GM06990 (cell line): ENCODE measurements at places on chromosomes 11 and 22.

DNA sequence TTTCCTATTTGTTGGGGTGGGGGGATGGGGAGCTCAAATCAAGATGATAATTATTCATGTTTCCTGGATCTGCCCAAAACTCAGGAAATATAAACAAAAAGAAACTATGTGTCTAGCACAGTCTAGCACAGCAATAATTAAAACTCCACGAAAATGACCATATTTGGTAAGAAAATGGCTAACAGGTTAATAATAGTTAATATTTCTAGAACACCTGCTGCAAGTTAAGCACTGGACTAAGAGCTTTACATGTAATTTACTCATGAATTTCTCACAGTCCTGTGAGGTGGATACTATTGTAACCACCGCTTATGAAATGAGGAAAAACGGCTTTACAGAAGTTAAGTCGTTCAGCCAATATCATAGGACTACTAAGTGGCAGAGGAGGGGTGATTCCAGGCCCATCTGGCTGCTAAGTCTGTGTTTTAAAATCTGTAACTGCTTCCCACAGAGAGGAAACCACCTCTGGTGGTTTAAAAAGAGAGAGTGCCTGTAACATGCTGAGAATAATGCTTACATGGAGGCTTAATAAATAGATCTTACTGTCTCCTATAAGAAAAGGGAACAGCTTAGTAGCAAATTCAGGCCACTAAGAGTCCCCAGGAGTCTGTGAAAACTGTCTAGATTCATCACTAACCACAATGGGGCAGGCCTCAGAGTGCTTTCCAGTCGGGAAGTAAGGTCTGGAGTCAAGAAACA lies 11.0 kb upstream of the AMOTL1 start:
- no peak for DNase-seq

DNA sequence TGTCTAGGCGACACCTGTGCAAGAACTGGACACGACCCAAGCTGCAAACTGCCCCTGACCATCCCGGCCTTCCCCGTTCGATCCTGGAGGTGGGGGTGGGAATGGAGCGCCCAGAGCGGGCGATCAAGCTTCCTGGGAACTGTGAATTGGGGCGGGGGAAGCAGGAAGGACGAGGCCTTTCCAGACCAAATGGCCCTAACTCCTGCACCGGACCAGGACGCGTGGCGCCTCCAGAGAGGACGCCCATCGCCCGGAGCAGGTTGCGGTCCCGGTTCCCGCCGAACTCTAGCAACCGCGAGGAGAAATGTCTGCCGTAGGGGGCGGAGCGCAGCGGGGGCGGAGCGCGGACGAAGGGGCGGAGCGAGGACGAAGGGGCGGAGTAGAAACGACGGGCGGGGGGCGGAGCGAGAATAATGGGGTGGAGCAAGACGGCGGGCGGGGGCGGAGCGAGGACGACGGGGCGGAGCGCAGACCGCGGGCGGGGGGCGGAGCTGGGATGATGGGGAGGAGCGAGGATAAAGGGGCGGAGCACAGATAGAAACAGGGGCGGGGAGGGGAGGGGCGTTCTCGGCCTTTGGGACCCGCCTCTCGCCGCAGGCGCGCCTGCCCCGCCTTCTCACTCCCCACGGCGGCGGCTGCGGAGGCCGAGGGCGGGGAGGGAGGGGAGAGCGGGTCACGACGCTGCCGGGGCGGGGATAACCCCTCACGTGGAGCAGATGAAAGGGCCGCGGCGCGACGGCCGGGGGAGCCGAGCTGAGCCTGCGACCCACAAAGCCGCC lies at the start of gene ZNRF3:
Gene ZNRF3 (plus strand): TSS at position 695 of the 779 bp plus-strand sequence. CDS start 195 bp downstream, outside the sequence.
- peak; percentile 76 for DNase-seq

DNA sequence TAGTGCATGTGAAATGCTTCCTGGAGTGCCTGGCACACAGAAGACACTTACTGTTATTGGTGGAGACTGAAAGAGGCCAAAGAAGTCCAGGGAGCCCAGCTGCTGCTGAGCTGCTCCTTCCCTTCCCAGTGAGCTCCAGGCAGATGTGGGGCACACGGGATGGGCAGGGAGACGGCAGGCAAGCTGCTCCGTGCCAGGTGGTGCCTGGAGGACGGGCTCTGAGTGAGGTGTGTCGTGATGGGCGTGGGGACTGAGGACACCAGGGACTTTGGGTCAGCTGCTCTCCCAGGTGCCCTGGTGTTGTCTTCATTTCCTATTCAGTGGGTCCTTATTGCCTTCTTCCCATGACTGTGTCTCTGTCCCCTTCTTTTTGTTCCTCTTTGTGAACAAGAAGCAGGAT lies 19.5 kb downstream of the TAB1 start:
- DNase-seq = no peak

DNA sequence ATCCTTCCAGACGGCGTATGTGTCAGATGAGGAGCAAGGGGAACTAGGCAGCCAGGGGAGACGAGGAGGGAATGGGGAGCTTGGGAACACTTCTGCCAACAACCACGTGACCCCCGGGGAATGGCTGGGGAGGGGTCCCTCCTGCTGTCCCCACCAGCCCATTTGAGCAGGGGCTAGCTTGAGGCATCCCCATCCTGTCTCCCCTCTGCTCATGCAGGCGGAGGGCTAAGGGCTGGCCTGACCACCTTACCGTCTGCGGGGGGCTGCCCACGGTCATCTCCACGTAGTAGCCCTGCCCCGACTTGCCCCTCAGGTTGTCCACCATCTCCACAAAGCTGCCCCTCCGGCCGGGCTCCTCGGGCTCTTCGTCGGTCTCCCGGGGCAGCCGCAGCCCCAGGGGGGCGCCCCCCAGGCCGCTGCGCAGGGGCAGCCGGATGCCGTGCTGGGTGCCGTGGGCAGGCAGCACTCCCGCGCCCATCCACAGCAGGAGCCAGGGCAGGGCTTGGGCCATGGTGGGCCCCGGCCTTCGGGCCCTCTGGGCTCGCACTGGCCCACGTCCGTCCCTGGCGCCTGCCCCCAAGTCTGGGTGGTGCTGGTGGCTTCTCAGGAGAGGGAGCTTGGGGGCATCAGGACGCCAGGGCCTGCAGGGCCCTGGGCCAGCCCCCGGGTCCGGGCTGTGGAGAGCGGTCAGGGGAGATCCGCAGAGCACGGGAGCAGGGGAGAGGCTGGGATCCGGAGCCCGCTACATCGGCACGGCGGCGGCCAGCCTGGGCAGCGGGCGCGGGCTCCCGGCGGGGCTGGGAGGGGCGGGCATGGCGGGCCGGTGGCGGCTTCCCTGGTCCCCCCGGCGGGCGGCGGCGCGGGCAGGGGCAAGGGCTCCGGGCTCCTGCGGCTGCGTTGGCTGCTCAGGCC lies 515 bp downstream of the BACE1 start:
- no peak for DNase-seq

DNA sequence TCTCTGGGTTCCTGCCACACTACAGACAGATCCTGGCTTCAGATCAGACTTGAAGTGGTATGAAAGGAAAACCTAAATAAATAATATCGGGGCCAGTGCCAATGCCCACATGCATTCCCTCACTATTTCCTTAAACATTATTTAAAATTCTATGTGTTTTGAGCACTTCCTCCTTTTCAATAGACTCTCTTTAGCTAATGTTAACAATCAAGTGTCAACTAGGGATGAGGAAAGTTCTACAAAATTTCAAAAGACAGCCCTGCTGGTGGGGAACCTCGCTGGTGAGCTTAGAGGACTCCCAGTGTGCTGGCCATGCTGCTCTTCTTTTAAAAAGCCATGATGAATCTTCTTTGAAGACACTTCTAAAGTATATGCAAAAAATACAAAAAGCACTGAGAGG lies 87.5 kb downstream of the ENTHD1 start:
- no peak for DNase-seq

DNA sequence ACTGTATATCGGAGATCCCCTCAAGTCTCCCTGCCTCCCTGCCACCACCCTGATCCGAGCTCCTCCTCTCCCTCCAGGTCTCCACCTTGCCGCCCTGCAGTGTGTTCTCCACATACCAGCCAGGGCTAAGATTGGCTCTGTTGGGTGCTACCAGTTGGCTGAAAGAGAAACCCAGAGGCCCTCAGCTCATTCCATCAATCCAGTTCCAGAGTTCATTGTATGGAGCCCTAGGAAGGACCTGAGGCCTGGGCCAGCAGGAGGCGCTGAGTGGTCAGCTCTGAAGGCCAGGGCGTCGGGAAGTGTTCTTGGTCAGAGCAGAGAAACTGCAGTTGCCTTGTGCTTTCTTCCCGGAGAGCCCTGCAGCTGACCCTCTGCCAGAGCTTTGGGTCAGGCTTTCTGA lies 2.2 kb upstream of the TOP3B start:
- no peak for DNase-seq

DNA sequence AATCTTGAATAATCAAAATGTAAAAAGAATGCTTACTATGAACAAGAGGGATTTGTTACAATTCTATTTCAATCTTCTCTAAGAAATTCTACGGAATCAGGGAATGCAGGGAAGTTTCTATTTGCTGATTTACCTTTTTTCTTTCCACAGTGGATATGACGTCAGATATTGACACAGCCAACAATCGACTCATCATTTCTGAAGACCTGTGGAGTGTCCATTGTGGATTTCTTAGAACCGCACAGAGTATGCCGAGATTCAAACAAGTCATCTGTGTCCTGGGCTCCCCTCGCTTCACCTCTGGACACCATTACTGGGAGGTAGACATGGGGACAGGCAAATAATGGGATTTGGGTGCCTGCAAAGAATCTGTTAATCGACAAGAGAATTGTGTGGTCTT lies 4.1 kb upstream of the RFPL1 start:
- no peak for DNase-seq

DNA sequence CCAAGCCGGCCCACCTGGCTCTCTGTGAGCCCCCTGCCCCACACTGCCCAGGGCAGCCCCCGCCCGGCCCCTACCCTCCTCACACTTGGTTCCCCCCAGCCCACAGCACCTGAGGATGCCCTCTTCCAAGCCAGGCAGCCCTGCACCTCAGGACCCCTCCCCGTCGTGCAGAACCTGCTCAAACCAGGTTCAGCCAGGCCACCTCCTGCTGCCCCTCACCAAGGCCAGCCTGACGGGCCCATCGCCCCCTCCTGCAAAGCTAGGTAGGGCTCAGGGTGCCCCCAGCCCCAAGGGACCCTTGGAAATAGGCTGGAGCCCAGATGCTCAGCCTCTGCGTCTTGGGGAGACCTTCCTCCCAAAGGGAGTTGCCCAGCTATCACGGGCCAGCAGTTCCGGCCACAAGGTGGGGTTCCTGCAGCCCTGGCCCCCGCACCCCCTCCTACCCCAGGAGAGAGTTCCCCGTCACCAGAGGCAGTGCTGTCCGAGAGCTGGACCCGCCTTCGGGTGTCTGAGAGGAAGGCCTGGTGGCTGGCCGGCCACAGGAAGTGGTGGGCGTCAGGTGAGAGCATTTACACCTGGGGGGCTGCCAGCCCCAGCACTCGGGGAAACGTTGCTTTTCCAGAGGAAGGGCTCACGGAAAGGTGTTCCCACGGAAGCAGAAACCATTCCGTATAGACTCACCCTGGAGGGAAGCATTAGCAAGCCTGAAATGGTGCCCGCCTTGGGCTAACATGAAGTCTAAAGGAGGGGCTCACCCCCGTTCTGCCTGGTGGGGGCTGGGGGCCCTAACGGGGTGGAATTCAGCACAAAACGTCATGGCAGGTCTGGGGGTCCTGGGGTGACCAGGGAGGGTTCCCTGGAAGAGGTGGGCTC lies 3.2 kb upstream of the SYT8 start:
- DNase-seq = no peak

GRCh38 chr11:121665206-121665838 lies 212.6 kb upstream of the SORL1-AS1 start:
- DNase-seq = no peak

DNA sequence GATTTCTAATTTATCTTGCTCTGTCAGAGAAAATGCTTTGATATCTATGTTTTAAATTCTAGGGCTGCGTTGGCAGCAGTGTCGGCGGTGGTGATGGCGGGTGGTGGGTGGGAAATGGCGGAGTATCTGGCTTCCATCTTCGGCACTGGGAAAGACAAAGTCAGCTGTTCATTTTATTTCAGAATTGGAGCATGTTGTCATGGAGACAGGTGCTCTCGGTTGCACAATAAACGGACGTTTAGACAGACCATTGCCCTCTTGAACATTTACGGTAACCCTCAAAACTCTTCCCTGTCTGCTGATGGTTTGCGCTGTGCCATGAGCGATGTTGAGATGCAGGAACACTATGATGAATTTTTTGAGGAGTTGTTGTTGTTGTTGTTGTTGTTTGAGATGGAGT lies 36.1 kb upstream of the PHOX2A start:
- DNase-seq = no peak

DNA sequence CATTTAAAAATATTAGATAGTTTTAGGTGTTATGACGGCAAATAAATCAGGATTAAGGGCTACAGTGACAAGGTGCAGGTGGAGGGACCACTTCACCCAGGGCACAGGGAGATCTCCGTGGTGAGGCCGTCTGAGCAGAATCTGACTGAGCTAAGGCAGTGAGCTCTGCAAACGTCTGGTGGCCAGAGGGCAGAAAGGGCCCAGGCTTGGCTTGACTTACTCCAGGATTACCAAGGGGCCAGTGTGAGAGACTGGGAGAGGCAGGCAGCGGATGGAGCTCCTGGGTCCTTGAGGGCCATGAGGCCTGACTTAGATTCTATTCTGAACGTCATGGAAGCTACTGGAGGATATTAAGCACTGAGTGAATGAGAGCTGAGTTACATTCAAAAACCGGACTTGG lies 125.9 kb upstream of the B3GAT1 start:
- DNase-seq = no peak
